ENCODE measurements at places on chromosomes 4 and X.

DNA sequence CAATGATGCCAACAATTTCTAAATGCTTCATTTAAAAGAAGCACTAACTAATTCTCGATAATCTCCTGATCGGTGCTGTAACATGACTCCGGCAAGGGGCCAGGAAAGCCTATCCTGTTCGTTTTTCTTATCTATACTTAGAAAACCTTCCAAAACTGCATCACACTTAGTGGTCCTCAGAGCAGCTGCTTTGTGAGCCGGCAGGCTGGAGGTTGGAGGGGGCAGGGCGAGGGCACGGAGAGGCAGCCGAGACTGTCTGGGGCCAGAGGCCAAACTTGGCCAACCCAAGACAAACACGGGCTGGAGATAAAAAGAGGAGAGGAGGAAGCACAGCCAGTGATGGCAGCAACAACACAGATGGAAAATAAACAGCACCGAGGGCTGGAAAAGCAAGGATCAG, 455.7 kb downstream of the BCOR start:
- no peak for DNase-seq

GRCh38 chrX:46710425-46710824, 48.5 kb downstream of the SLC9A7 start:
- no peak for DNase-seq

DNA sequence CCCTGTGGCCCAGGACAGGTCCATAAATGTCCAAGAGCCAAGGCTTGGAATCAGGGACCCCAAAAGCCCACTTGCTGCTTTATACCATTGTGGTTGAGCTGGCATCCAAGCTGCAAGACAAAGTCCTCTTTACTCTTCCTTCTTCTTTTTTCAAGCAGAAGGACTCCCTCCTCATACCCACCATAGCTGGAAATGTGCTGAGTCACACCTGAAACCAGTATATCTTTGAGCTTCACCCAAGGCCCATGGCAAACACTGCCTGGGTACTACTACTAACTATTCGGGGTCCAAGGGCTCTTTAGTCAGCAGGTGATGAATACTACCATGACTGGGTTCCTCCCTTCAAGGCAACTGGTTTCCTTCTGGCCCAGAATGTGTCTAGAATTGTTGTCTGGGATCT, 37.3 kb upstream of the NMU start:
- DNase-seq = no peak

- DNase-seq = no peak
Observed at GRCh38 chr4:187586892-187587291, 408.7 kb upstream of the ZFP42 start.

GRCh38 chr4:77927991-77928925, 65.6 kb downstream of the MRPL1 start:
- no peak for DNase-seq

DNA sequence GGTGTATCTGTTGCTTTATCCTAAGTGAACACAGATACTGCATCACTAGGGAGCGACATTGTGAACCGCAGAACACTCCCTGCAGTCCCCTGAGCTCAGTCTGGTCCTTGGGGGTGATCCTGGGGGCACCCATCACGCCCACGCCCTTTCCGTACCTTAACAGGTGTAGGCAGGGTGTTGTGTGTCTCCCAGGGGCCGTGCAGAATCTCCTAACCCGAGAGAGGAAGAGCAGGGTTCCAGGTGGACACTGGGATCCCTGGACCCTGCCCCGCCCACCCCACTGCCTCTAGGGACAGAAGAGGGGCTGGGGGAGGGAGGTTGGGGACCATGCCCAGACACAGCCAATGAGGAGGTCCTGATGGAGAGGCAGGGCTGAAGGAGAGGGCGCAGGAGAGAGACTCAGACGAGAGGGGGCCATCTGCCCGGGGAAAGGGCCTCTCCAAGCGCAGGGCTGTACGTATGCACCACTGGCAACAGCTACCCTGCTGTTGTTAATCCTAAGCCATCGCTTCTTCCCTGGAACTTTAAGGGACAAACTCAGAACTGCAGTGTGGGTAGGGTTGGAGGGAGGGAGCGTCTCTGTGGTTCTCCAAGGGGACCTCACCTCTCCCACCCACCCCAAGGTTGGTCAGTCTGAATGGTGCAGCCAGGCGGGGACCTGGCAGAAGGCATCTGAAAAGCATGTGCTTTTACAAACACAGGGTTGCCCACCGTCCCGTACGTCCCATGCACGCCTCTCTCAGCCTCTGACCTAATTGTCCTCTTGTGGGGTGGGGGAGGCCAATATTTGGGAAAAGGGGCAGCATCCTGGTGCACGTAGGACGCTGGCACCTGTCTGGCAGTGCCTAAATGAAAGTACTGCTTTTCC, 2.5 kb downstream of the P2RY8 start:
- DNase-seq = no peak

GRCh38 chrX:30538271-30538670, 39.3 kb downstream of the TASL start:
- DNase-seq = no peak

DNA sequence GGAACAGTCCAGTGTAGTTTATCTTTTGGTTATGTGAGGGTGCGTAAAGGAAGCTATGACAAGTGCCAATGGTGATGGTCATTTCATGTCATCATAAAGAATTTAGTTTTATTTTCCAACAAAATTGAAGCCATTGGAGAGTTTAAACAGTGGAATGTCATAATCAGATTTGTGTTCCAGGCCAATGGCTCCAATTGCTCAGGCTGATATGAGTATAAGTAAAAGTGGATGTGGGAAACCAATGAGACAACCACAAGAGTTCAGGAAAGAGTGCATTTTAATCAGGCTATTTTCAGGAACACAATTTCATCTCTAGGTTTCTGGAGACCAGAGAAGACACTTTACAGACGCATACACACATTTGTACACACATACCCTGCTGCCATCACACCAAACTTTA, 20.7 kb downstream of the SPANXC start:
- no peak for DNase-seq

DNA sequence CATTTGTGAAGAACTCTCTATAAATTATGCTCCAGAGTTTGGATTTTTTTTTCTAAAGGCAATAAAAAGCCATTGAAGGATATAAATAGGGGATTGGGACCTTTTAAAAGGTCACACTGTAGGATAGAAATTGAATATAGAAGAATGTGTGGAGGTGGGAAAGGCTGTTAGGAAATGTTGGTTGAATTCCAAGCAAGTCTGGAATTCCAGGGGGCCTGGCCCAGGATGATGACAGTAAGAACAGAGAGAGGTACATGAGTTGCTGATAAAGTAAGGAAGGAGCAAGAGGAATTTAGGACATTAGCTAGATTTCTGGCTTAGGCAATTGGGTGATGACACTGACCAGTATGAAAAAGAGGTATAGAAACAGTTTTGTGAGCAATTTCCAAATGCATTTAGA, 95.4 kb upstream of the USP38 start:
- no peak for DNase-seq

Measured in stimulated activated CD8-positive, alpha-beta memory T cell treated with anti-CD3 and anti-CD28 coated beads, Interleukin-4, amount 100 ng/mL, for 1 hour (primary cell).